ENCODE measurements at places on chromosomes 12 and 14.

GRCh38 chr14:100982762-100983161 is 79.2 kb upstream of the RTL1 start:
- H3K4me1 ChIP-seq, result no peaks in the 10 kb centered on the region
- no peak overlapping the region for H3K27ac ChIP-seq
- no peak overlapping the region for H3K4me3 ChIP-seq
- DNase-seq, result no peak
- no peaks in the 10 kb centered on the region for H3K36me3 ChIP-seq

- no peaks in the 10 kb centered on the region for H3K4me1 ChIP-seq
- H3K36me3 ChIP-seq, result no peaks in the 10 kb centered on the region
- no peak overlapping the region for H3K4me3 ChIP-seq
These were observed 143.8 kb downstream of the ADGRD1 start for GRCh38 chr12:131097202-131098177.

- H3K27me3 ChIP-seq, result no peaks in the 10 kb centered on the region
- peaks cover 9% of the 10 kb centered on the region for H3K4me1 ChIP-seq
- no peak for DNase-seq
- H3K36me3 ChIP-seq, result no peaks in the 10 kb centered on the region
- no peak overlapping the region for H3K27ac ChIP-seq
- H3K4me3 ChIP-seq, result no peak overlapping the region
These were observed 15.9 kb downstream of the DEGS2 start for GRCh38 chr14:100143523-100143922.

DNA sequence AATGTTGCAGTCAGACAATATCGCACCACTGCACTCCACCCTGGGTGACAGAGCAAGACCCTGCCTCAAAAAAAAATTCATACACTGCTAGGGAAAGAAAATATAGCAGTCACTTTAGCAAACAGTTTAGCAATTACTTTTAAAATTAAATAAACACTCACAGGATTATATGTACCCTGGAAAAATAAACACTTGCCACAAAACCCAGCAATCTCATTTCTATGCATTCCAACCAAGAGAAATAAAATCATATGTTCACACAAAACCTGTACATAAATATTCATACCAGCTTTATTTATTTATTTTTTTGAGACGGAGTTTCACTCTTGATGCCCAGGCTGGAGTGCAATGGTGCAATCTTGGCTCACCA is 20.2 kb downstream of the ATXN2 start:
- no peak overlapping the region for H3K27ac ChIP-seq
- no peaks in the 10 kb centered on the region for H3K4me1 ChIP-seq
- H3K27me3 ChIP-seq, result no peaks in the 10 kb centered on the region
- DNase-seq, result no peak

DNA sequence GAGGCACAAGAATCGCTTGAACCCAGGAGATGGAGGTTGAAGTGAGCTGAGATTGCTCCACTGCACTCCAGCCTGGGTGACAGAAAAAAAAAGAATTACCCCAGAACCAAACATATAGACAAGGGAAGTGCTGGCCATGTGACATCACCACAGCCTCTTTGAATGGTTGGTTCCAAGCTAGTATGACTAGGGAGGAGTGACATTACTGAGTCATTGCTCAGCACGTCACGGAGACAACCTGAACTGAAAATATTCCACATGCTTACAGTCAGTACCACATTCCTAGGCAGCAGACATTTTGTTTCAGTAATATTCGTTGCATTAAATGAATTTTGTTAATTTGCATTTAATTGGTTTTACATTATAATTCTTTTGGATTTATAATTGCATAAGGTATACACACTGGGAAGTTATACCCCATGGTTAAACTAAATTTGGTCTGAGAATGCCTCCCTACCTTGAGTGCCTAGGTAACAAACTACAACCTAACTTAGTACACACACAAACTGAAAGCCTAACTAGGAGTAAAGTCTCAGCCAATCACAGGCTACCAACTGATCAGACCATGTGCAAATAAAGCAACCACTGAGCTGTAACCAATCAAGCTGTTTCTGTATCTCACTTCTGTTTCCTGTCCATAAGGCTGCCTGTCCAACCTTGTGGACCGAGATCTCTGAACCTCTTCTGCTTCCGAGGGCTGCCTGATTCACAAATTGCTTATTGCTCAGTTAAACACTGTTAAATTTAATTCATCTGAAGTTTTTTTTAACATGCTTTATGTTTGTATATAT is 164.4 kb downstream of the CAND1 start:
- DNase-seq, result no peak
- no peaks in the 10 kb centered on the region for H3K36me3 ChIP-seq
- H3K27ac ChIP-seq, result no peak overlapping the region
- no peaks in the 10 kb centered on the region for H3K27me3 ChIP-seq

- DNase-seq, result no peak
- H3K27me3 ChIP-seq, result no peaks in the 10 kb centered on the region
- no peaks in the 10 kb centered on the region for H3K36me3 ChIP-seq
- H3K27ac ChIP-seq, result no peak overlapping the region
These were observed 57.6 kb downstream of the EID3 start for GRCh38 chr12:104360983-104361707.

DNA sequence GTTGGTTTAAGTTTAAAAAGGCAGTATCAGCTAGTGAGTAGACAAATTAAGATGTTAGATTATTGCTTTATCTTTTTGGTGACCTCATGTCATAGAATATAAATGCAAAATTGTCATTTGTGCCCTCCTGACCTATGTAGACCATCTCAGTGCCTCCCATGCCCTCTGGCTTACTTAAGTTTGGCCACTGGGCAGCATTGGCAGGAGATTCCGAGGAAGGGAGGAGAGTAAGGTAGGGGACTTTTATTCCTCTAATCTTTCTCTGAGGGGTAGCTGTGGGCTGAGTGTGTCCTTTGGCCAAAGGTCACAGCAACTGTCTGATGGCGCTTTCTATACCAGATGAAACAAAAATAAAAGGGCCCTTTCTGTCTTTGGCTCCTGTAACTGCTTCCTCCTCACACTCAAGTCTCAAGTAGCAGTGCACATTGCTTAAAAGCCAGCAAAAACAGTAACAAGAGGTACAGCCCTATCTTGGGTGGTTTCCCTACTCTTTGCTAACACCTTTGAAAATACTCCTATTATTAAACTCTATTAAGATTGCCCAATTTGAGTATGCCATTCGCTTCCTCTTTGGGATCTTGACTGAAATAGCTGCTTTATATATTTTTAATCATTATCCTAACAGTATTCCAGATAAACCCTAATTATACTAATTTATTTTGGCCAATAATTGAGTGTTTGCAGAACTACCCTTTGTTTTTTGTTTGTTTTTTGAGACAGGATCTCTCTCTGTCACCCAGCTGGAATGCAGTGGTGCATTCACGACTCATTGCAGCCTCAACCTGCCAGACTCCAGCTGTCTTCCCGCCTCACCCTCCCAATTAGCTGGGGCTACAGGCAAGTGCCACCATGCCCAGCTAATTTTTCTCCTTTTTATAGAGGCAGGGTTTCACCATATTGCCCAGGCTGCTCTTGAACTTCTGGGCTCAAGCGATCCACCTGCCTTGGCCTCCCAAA is 56.5 kb upstream of the KCNH3 start:
- H3K4me1 ChIP-seq, result no peaks in the 10 kb centered on the region
- H3K27ac ChIP-seq, result peak overlapping the region; percentile 29
- no peaks in the 10 kb centered on the region for H3K36me3 ChIP-seq
- H3K27me3 ChIP-seq, result no peaks in the 10 kb centered on the region
- H3K4me3 ChIP-seq, result no peak overlapping the region

DNA sequence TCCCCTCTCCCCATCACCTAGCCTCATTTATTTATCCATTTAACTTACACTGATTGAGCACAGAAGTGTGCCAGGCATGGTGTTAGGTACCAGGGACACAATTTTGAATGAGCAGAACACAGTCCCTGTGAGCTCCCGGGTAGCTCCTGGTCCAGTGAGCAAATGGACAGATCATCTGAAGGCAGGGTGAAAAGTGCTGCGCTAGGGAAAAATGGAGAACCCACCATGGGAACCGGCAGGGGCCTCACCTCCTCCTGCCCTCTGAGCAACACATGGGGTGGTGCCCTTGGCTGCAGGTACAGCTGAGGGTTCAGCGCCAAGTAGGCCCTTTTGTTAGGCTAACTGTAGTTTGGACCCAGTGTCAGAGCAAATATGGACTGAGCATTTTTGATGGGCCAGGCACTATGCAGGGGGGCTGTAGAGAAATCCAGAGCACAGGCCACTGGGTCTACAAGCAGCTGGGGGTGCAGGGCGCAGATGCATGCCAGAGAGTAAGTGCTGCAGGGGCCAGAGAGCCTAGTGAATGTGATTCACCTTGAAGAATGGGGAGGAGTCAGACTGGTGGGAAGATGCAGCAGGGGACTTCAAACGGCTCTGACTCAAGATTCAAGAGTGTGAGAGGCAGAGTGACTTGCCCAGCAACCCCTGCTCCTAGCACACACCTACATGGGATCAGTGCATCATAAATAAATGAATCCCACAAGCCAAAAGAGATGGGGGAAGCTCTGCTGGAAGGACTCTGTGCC is 28.2 kb downstream of the LTBP2 start:
- H3K36me3 ChIP-seq, result no peaks in the 10 kb centered on the region
- H3K4me1 ChIP-seq, result peaks cover 4% of the 10 kb centered on the region
- no peak for DNase-seq
- H3K27ac ChIP-seq, result peak overlapping the region; percentile 1
- H3K4me3 ChIP-seq, result no peak overlapping the region

DNA sequence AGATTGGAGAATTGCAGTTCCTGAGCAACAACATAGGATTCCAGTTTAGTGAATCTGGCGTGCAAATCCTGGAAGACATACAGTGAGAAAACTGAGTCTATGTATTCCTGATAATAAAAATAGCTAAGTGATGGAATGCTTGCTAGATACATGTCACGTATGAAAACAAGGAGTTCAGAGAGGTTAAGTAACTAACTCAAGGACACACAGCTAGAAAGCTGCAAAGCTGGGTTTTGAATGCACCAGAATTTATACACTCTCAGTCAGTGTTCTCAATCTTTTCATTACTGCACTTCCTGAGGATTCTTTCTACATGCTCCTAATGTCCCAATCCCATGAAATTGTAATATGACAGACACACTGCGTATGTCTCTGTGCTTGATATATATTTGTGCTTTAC is 35.3 kb downstream of the TBX3 start:
- no peaks in the 10 kb centered on the region for H3K27me3 ChIP-seq
- H3K4me1 ChIP-seq, result no peaks in the 10 kb centered on the region
- H3K27ac ChIP-seq, result no peak overlapping the region
- DNase-seq, result no peak
- H3K4me3 ChIP-seq, result no peak overlapping the region
- H3K36me3 ChIP-seq, result no peaks in the 10 kb centered on the region

DNA sequence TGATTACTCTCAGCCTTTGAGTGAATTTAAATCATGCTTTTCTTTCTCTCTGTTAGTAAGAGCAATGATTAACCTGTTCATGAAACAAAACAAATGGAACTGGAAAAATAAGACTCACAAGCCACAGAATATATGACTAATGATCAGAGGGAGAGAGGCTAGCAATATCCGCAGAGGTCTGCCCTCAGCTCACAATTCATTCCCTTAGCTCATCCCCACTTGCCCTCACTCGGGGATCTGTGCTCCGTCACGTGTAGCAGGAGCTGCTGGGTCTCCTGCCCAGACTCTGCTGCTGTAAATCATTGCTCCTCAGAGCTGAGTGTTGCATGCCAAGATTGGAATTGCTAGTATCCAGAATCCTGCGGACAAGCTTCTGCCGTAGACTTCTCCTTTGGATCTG is 53.1 kb upstream of the GNG2 start:
- DNase-seq, result no peak
- H3K4me3 ChIP-seq, result no peak overlapping the region
- no peaks in the 10 kb centered on the region for H3K4me1 ChIP-seq
- no peaks in the 10 kb centered on the region for H3K27me3 ChIP-seq

- no peaks in the 10 kb centered on the region for H3K27me3 ChIP-seq
- no peaks in the 10 kb centered on the region for H3K4me1 ChIP-seq
- H3K4me3 ChIP-seq, result no peak overlapping the region
- no peaks in the 10 kb centered on the region for H3K36me3 ChIP-seq
These were observed 17.9 kb downstream of the PGAM5 start for GRCh38 chr12:132728502-132728901.

GRCh38 chr12:105773471-105773870 is 365.3 kb downstream of the NUAK1 start:
- H3K4me3 ChIP-seq, result no peak overlapping the region
- H3K36me3 ChIP-seq, result no peaks in the 10 kb centered on the region
- no peak overlapping the region for H3K27ac ChIP-seq
- H3K4me1 ChIP-seq, result no peaks in the 10 kb centered on the region

DNA sequence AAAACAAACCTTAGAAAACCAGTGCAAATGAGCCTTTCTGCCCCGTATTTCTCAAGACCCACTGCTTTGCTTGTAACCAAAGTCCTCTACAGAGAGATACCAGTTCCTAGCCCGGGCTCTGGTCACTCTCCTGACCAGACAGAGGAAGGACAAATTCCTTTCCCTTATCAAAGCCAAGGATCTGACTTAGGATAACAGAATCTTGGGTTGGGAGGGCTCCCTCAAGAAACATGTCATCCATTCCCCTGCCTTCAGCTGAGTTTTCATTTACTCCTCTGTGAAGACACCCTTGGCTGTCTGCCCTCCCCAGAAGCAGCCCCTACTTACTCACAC is 116.0 kb upstream of the PARP11 start:
- peaks cover 5% of the 10 kb centered on the region for H3K27me3 ChIP-seq
- DNase-seq, result no peak
- H3K4me3 ChIP-seq, result no peak overlapping the region
- H3K27ac ChIP-seq, result no peak overlapping the region
- H3K36me3 ChIP-seq, result no peaks in the 10 kb centered on the region
- no peaks in the 10 kb centered on the region for H3K4me1 ChIP-seq

- H3K36me3 ChIP-seq, result no peaks in the 10 kb centered on the region
- H3K27me3 ChIP-seq, result no peaks in the 10 kb centered on the region
- DNase-seq, result no peak
- no peak overlapping the region for H3K4me3 ChIP-seq
- H3K4me1 ChIP-seq, result no peaks in the 10 kb centered on the region
These were observed 185.8 kb downstream of the DUSP6 start for GRCh38 chr12:89166525-89166934.

GRCh38 chr12:117362391-117362790 is 965 bp upstream of the NOS1 start:
- H3K4me1 ChIP-seq, result no peaks in the 10 kb centered on the region
- no peaks in the 10 kb centered on the region for H3K27me3 ChIP-seq
- H3K36me3 ChIP-seq, result no peaks in the 10 kb centered on the region
- H3K4me3 ChIP-seq, result no peak overlapping the region

- DNase-seq, result peak; percentile 64
- H3K27ac ChIP-seq, result peak within 1 kb of the TSS; percentile 63
- no peaks in the 10 kb centered on the region for H3K4me1 ChIP-seq
- H3K27me3 ChIP-seq, result no peaks in the 10 kb centered on the region
- peak within 1 kb of the TSS; percentile 69 for H3K4me3 ChIP-seq
- H3K36me3 ChIP-seq, result no peaks in the 10 kb centered on the region
These were observed at the start of gene SIX4 for GRCh38 chr14:60723907-60724618. SIX4 (minus strand) TSS chr14:60724351; CDS start chr14:60724074, 277 bp downstream.
